ENCODE measurements at places on chromosomes 7 and 10.

- DNase-seq, result no peak
These were observed 96.2 kb upstream of the INSIG1 start for GRCh38 chr7:155201325-155202087.

DNA sequence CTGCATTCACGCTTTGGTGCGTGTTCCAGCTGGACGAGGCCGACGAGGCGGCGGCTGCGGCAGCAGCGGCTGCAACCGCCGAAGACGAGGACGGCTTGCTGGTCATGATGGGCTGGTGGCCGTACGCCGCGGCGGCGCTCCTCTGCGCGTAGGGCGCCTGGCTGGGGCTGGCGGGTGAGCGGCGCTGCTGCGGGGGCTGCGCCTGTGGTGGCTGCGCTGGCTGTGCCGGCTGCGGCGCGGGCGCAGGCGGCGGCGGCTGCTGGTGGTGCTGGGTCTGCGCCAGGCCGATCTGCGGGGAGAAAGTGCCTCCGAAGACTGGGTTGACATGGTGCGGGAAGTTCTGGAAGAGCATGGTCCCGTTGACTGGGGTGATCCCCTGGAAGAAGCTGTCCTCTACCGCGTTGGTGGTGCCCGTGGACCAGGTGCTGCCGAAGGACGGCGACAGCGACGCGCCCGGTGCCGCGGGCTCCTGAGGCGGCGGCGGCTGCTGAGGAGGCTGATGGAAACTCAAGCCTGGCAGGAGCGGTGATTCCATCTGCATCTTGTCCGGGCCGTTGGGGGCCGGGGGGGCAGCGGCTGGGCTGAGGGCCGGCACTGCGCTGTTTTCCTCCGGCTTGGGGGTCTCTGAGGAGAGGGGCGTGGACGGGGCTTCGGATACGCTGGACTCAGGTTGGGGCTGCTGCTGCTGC is 51.1 kb downstream of the CPEB3 start:
- DNase-seq, result peak; percentile 74

GRCh38 chr10:132059760-132060508 is 5.8 kb upstream of the JAKMIP3 start:
- no peak for DNase-seq

GRCh38 chr7:97845622-97846203 is 26.5 kb downstream of the ASNS start:
- no peak for DNase-seq

DNA sequence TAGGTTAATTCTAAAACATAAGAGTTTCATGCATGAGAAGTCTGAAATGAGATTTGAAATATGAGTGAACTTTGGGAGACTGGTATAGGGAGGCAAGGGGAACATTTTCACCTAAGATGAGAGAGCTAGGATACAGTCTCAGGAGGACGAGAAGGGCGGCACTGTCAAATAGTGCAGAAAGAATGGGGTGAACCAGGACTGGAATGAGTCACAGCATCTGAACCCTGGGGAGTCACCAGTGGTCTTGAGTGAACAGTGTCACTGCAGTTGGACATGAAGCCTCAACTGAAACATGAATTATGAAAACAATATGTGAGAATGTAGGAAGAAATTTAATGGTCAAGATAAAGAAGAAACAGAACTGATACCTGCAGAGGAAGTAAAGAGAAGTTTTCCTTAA is 33.8 kb downstream of the GNG11 start:
- DNase-seq, result no peak

- peak; percentile 59 for DNase-seq
These were observed 932 bp downstream of the ESYT2 start for GRCh38 chr7:158828133-158829020.

GRCh38 chr7:50203521-50203920 is 101.0 kb upstream of the IKZF1 start:
- no peak for DNase-seq

- DNase-seq, result no peak
These were observed 135.1 kb downstream of the DPY19L1 start for GRCh38 chr7:34902182-34902581.

- peak; percentile 77 for DNase-seq
These were observed 11.6 kb upstream of the HNRNPF start for GRCh38 chr10:43420369-43421200.

GRCh38 chr7:31758755-31759154 is 71.7 kb downstream of the PPP1R17 start:
- DNase-seq, result no peak

- peak; percentile 74 for DNase-seq
These were observed 29.5 kb upstream of the BMS1 start for GRCh38 chr10:42753126-42753506.

GRCh38 chr7:149719050-149719899 is 54.1 kb downstream of the ZNF467 start:
- no peak for DNase-seq

GRCh38 chr7:74625446-74625845 is 32.1 kb upstream of the GTF2I start:
- DNase-seq, result no peak

- DNase-seq, result no peak
These were observed 154.8 kb downstream of the DGKB start for GRCh38 chr7:14747701-14748100.

GRCh38 chr7:40194745-40195144 is 59.9 kb downstream of the SUGCT start:
- no peak for DNase-seq

DNA sequence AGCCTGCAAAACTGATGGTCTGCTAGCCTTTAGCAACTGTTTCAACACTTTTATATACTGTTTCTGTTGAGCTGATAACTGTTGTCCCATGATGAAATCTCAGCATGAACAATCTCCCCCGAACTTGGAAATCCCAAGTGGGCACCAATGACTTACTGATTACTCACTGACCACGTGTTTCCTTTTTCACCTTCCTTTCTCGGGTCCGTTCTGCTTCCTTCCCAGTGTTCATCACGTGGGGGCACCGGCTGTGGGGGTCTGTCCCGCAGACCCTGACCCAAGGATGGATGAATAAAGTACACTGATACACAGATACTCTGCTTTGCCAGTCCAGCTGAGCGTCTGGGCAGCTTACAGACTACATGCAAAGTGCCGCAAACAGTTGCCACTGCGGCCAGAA is 39.0 kb upstream of the RASGEF1A start:
- no peak for DNase-seq

DNA sequence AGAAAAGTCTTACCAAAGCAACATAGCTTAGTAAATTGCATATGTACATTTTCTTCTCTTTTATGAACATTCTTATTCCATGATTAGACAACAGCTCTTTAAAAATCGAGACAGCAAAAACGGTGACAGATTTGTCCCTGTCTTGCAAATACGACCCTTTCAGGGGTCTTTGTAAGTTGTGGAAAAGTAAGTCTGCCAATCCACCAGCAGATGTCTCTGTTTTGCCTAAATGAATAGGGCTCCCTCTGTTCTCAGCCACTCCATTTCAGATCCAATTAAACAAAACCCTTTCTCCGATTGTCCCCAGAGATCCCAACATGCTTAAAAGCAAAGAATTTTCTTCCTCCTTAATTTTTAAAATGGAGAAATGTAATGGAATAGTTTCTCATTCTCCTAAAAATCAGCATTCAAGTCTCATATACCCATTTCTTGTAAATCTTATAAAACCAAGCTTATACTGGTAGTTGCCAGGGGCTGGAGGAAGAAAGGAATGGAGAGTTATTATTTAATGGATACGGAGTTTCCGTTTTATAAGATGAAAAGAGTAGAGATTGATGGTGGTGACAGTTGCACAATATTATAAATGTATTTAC is 61.0 kb upstream of the NFE2L3 start:
- DNase-seq, result peak; percentile 61

DNA sequence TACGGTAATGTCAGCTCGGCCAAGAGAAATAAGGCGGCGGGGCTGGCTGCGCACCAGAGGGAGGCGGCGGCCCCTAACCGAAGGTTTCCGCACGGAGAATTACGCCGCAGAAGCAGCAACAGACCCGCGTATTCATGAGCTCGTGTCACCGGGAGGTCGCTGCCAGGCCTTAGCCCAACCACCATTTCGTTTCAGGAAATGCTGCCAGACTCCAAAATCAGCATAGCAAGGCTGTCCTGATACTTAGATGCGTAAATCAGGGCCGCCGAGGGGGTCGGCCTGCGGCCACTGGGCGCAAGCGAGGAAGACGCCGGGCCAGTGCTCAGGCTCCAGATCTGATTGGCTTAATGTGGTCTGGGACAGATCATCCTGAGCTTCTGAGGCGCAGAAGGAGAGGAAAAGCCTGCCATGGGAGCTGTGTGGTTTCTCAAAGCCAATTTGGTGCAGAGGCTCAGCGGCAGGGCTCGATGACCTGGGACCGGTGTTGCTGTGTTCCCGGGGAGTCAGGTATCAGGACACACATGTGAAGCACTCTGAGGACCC is 247.9 kb downstream of the BAMBI start:
- no peak for DNase-seq

GRCh38 chr7:134741907-134742635 is 37.4 kb upstream of the CALD1 start:
- no peak for DNase-seq

- no peak for DNase-seq
These were observed 46.4 kb upstream of the NXPH1 start for GRCh38 chr7:8386926-8387550.

- DNase-seq, result no peak
These were observed 89.2 kb downstream of the RGS10 start for GRCh38 chr10:119453313-119453712.

GRCh38 chr7:16891338-16891737 is 9.6 kb upstream of the AGR3 start:
- peak; percentile 36 for DNase-seq

DNA sequence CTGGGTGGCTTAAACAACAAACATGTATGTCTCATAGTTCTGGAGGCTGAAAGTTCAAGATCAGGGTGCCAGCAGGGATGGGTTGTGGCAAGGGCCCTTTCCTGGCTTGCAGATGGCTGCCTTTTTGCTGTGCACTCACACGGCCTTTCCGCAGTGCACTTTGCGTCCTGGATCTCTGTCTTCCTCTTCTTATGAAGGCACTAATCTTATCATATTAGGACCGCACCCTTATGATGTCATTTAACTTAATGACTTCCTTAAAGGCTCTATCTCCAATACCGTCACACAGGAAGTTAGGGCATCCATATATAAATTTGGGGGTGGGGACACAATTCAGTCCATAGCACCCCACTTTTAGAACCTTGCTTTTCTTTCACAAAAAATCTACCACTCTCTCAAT is 255.2 kb downstream of the SNX13 start:
- DNase-seq, result no peak

All from HEK293T (cell line).